ENCODE measurements at places on chromosomes 5 and 9. TPM values are rescaled to one million over a fixed set of nuclear protein-coding genes. Genes with fewer than 3 reads are reported as not detected.

DNA sequence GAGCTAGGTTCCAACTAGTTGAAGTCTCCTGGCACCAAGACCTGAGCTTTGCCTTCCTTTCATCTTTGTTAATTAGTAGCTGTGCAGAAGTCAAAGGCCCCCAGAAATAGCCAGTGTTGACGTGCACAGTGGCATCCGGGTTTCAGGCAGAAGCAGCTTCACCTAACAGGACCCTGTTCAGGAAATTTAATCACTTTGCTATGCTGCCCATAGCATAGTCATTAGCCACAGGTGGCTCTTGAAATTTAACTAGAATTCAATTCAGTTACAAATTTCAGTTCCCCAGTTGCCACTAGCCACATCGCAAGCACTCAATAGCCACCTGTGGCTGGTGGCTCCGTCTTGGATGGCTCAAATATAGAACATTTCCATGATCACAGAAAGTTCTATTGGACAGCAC is 179.1 kb downstream of the GOLPH3 start:
- DNase-seq: no peak

DNA sequence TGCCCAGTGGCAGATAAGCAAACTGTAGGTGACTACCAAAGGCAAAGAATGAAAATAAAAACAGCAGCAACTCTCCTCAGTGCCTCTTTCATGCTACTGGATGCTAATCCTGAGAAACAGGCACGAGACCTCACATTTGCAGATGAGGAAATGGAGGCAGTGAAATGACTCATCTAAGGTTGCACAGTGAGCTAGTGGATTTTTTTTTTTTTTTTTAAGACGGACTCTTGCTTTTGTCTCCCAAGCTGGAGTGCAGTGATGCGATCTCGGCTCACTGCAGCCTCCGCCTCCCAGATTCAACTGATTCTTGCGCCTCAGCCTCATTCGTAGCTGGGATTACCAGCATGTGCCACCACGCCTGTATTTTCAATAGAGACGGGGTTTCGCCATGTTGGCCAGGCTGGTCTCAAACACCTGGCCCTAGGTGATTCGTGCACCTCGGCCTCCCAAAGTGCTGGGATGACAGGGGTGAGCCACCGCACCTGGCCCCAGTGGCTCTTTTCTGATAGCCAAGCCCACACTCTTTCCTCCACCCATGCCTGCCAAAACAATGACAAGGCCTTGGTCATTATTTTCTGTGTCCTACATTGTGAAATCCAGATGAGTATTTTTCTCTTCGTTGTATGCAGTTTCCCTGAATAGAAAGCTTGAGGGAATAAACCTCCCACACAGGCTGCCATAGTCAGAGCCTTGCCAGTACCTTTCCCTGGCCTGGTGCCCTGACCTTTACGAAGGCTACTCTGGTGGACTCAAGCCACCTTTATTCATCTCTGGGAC is 19.2 kb downstream of the DOCK2 start:
- DNase-seq: no peak

DNA sequence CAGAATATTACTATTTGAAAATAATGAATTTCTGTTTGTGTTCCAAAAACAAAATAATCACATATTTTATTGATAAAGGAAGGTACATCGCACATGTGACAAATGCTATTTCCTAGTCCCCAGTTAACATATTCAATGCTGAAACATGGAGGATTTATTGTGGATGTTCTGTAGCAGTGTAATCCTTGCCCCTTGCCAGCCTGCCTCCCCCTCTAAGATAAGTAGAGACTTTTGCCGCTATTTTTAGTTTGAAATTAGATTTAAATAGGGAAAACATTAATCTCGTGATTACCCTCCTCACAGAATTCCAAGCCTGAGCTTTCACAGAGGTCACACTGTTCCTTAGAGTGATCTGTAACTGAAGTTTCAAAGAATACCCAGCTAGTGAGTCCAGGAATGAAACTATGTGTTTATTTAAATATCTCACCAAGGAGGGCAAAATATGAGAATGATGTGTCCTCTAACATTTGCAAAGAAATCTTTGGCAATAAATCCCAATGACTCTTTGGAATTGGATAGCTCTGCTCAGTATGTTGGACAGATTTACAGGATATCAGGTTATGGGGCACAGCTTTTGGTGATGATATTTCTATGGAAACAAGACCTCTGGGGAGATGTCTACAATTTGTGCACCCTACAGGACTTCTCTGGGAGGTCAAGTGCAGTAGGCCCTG is 17.3 kb downstream of the CTXN3 start:
- no peak for DNase-seq

DNA sequence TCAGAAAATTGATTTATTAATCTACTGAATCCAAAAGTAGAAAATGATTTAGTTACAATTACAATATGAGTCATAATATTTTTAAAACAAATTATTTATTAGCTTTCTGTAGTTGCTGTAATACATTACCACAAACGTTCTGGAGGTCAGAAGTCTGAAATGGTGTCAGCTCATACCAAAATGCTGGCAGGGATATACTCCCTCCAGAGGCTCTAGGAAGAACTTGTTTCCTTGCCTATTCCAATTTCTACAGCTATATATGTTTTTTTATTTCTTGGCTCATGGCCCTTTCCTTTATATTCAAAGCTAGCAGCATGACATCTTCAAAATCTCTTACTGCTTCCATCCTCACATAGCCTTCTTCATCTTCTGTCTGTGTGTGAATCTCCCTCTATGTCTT is 667.9 kb upstream of the ITGA1 start:
- DNase-seq: no peak

DNA sequence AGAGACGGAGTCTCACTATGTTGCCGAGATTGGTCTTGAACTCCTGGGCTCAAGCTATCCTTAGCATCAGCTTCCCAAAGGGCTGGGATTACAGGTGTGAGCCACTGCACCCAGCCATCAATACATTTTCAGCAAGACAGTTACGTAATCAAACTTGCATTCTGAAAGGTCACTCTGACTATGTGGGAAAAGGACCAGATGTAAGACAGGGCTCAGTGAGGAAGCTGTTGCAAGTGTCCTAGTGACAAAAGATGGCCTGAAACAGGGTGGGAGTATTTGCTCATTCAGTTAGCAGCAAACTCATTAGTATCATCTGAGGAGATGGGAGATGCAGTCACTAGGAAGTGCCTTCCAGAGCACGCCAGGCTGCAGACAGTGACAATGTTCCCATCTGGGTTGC is 16.9 kb downstream of the MED27 start:
- DNase-seq: no peak

DNA sequence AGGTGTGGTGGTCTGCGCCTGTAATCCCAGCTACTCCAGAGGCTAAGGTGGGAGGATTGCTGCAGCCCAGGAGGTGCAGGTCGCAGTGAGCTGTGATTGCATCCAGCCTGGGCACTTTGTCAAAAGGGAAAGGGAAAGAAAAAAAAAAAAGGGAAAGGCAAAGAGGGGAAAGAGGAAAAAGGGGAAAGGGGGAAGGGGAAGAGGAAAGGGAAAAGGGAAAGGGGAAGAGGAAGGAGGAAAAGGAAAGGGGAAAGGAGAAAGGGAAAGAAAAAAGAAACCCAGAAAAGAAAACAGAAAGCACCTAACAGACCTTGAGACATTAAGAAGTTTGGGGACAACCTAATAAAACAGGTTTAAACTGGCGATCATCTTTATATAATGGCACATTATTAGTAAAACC is 40.0 kb downstream of the IDNK start:
- no peak for DNase-seq

DNA sequence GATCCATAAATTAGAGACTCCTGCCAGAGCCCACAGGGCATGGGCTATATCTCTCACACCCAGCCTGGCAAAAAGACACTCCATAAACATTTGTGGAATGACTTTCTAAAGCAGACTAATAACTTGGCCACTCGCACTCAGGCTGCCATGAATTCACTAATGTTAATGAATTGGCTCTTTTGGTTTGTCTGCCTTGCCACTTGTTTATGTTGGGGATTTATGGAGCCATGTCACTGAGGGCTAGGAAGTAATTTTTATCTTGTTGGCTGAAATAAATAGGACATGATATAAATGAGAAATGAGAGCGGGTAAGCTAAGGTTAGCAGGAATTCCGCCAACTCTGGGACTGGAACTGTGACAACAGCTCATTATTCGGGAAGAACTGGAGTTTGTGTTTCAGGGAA is 55.2 kb downstream of the DROSHA start:
- DNase-seq: no peak

Gene OR1J1
- not detected for total RNA-seq

Gene PCDHB3
- total RNA-seq: 0.27 TPM

Gene PTPRD
- not detected for total RNA-seq

Gene DNAI1
- total RNA-seq: not detected
